ENCODE measurements at places on chromosomes 6 and 20. TPM values are rescaled to one million over a fixed set of nuclear protein-coding genes. Genes with fewer than 3 reads are reported as not detected.

Gene MYCT1
- total RNA-seq, result 15.6 TPM

DNA sequence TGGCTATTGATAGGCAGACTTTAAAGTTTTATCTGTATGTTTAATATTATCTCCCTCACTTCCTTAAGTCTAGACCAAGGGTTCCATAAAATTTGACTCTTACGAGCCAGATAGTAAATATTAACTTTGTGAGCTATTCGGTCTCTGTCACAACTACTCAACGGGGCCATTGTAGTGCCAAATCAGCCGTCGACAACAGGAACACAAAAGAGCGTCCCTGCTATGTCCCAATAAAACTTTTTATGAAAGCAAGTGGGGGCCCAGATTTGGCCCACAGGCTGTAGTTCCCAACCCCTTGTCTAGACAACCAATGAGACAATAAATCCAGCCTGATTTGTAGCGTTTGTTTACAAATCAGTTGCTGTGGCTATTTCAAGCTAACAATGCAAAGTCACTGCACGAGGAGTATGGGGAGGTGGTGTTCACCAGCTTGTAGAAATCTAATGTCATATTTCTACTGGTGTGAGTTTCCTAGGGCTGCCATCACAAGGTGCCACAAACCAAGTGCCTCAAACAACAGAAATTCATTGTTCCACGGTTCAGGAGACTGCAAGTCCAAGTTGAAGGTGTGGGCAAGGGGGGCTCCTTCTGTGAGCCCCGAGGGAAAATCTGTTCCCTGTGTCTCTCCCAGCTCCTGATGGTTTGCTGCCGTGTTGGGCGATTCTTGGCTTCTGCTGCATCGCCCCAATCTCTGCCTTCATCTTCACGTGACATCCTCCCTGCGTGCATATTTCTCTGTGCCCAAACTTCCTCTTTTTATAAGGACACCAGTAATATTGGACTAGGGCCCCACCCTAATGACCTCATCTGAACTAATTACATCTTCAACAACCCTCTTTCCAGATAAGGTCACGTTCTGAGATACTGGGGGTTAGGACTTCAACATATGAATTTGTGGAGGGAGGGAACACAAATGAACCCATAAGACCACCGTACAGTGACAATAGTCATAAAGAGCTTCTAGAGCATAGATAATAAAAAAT, 356.0 kb upstream of the JARID2 start:
- DNase-seq, result no peak
- no peaks in the 10 kb centered on the region for H3K36me3 ChIP-seq
- no peaks in the 10 kb centered on the region for H3K4me1 ChIP-seq
- no peak overlapping the region for H3K4me3 ChIP-seq
- H3K27me3 ChIP-seq, result no peaks in the 10 kb centered on the region

DNA sequence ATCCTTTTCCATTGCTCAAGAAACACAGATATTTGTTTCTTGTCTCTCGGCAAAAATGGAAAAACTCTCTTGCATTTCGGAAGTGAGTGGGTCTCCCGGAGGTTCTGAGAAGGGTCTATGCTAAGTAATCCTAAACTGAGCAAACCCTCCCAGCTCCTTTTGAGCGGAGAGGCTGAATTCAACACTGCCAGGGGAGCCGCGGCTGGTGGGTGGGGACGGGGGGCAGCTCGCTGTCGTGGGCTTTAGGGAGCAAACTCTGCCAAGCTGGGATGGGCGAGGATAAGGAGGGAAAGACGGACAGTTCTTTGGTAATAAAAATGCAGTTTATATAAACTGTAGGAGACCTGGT, 211.4 kb downstream of the FOXC1 start:
- DNase-seq, result no peak
- no peaks in the 10 kb centered on the region for H3K36me3 ChIP-seq
- no peaks in the 10 kb centered on the region for H3K27me3 ChIP-seq
- peak overlapping the region; percentile 86 for H3K27ac ChIP-seq
- no peaks in the 10 kb centered on the region for H3K4me1 ChIP-seq

DNA sequence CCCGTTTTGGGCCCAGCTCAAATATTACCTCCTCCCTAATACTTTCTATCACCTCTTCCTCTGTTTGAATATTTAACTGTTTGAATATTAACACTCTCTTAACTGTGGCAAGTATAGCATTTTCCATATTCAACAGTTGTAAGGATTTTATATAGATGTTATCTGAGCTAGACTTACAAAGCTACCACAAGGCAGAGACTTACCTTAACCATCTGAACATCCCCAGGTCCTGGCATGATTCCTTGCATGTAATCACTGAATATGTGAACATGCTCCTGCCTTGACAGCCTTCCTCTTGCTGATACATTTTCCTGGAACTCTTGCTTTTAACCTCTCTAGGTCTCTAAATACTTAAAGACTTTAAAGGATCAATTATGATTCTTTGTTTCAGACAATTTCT, 182.4 kb downstream of the MCHR2 start:
- DNase-seq, result no peak
- no peaks in the 10 kb centered on the region for H3K4me1 ChIP-seq
- H3K36me3 ChIP-seq, result no peaks in the 10 kb centered on the region
- no peak overlapping the region for H3K27ac ChIP-seq

- H3K36me3 ChIP-seq, result no peaks in the 10 kb centered on the region
- no peaks in the 10 kb centered on the region for H3K4me1 ChIP-seq
- H3K27me3 ChIP-seq, result no peaks in the 10 kb centered on the region
- no peak overlapping the region for H3K4me3 ChIP-seq
These were observed 1008.3 kb downstream of the KIF16B start for GRCh38 chr20:15564981-15565380.
